ENCODE measurements at places on chromosomes 2 and 18.
A peak's percentile ranks its signal among the peaks of the same experiment; 100 is the strongest.

DNA sequence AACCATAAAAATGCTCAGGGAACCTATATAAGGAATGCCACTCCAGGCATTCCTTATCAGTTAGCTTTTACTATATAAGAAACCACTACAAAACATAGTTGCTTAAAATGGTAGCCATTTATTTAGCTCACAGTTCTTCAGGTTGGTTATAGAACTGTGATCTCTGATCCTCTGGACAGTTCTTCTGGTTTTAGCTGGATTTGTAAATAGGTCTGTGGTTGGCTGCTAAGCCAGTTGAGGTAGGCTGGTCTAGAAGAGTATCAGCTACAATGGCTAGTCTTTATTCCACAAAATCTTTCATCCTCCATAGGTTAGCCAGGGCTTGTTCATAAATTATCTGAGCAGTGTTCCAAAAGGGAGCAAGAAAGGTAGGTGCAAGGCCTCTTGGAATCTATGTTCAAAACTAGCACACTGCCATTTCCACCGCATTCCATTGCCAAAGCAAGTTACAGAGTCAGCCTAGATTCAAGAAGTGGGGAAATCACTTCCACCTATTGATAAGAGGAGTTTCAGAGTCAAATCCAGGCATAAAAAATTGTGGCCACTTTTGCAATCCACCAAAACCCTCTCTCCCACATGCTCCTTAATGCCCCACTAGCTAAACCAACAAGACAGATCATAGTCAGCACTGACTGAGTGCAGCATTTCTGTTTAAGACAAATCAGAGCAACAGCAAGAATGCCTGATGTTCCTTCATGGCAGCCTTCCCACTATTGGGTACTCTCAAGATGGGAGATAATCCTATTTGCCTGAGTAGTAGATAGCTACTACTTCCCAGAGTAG is 146.4 kb downstream of the IRS1 start:
- no peak for DNase-seq
- H3K4me3 ChIP-seq = no peak overlapping the region
- H3K4me1 ChIP-seq = peaks cover 15% of the 10 kb centered on the region
- no peak overlapping the region for H3K27ac ChIP-seq
- H3K36me3 ChIP-seq = peaks cover 15% of the 10 kb centered on the region

- DNase-seq = no peak
- H3K27ac ChIP-seq = no peak overlapping the region
- no peaks in the 10 kb centered on the region for H3K36me3 ChIP-seq
- no peak overlapping the region for H3K4me3 ChIP-seq
- peaks cover 3% of the 10 kb centered on the region for H3K27me3 ChIP-seq
Measured at GRCh38 chr18:39319141-39319540, 1753.5 kb upstream of the CELF4 start.

DNA sequence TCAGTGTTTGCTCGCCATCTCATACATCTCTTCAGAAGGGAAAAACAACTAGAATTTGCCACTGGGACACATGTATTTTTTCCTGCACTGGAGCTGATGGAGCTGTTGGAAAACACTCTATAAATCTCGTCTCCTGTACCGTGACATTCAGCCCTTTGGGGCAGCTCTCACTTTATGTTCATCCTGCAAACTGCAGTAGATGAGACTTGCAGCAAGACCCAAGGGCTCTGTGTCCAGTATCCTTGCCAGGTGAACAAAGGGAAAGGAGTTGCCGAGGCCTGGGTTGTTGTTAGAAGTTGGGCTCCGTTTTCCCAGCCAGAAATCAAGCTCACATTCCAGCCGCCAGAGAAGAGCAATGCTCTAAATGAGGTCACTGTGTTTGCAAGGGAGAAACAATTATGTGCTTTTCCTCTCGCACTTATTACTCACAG is 285.1 kb downstream of the SLC4A3 start:
- H3K27me3 ChIP-seq = peaks cover 6% of the 10 kb centered on the region
- DNase-seq = peak; percentile 15
- peak overlapping the region; percentile 26 for H3K4me3 ChIP-seq
- H3K36me3 ChIP-seq = no peaks in the 10 kb centered on the region

GRCh38 chr2:43379494-43379893 is 153.1 kb upstream of the ZFP36L2 start:
- no peak for DNase-seq
- no peak overlapping the region for H3K4me3 ChIP-seq
- H3K27ac ChIP-seq = no peak overlapping the region
- H3K36me3 ChIP-seq = peaks cover 16% of the 10 kb centered on the region

GRCh38 chr18:46772357-46772756 is 15.5 kb upstream of the ST8SIA5 start:
- DNase-seq = no peak
- H3K27ac ChIP-seq = no peak overlapping the region
- peaks cover 2% of the 10 kb centered on the region for H3K27me3 ChIP-seq

DNA sequence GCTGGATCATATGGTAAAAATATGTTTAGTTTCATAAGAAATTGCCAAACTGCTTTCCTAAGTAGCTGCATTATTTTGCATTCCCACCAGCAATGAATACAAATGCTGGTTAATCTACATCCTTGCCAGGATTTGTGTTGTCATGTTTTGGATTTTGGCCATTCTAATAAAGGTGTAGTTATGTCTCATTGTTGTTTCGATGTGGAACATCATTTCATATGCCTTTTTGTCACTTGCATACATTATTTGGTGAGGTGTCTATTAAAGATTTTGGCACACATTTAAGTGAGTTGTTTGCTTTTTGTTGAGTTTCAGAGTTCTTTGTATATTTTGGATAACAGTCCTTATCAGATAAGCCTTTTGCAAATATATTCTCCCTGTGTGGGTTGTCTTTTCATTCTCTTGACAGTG is 299.2 kb upstream of the TFPI start:
- no peak overlapping the region for H3K4me3 ChIP-seq
- H3K36me3 ChIP-seq = no peaks in the 10 kb centered on the region
- no peak for DNase-seq
- H3K27ac ChIP-seq = no peak overlapping the region

DNA sequence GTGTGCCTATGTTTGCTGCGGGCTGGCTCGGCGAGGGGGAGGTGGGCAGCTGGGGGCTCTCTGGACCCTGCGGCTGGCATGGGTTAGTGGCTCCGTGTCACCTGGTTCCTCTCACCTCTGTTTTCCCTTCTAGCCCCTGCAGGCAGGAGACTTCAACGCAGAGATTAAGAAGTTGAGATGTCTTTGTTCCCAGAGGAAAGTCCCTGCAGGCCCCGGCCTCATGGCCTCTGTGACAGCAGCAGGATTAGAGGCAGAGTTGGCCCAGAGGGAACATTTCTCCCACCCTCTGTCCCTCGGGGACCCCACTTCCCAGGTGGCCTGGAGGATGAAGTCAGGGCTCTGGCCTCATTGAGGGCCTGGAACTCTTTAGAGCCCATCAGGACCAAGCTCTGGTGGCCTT is 56.5 kb downstream of the HPCAL1 start:
- H3K4me3 ChIP-seq = no peak overlapping the region
- DNase-seq = no peak
- peaks cover 7% of the 10 kb centered on the region for H3K27me3 ChIP-seq
- peaks cover 33% of the 10 kb centered on the region for H3K4me1 ChIP-seq
- H3K27ac ChIP-seq = no peak overlapping the region
- H3K36me3 ChIP-seq = no peaks in the 10 kb centered on the region

DNA sequence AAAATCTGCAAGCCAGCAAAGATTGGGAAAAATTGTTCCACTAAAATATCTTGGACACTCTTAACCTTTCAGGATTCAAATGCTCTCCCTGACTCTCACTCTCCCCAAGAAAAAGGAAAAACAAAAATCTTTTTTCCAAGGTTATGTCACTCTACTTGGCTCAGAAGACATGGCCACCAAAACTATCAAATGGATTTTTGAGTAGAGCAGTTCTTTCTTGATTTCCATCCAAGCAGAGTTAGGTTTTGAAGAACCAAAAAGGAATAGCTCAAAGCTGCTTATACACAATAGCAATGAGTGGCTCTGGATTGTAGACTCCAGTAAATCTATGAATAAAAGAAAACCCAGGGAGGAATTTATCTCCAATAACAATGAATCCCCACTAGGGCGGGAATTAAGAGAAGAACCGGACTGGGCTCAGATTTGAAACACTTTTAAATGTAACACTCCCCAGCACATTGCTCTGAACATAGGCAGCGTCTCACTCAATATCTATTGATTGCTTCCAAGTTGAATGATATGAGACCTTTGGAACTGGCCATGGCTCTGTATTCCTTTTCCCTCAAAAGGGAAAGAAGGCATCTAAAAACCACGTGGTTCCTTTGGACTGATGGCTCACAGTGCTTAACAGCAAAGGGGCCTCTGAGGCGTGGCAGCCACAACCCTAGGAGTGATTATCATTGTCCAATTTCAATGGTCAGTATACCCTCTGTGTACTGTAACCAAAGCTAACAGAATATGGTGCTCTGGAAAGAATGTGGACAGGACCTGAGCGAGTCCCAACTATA is 68.3 kb downstream of the SPRED2 start:
- H3K4me1 ChIP-seq = peaks cover 74% of the 10 kb centered on the region
- no peaks in the 10 kb centered on the region for H3K27me3 ChIP-seq
- no peak for DNase-seq
- no peak overlapping the region for H3K4me3 ChIP-seq
- H3K27ac ChIP-seq = peak overlapping the region; percentile 12

GRCh38 chr2:24855022-24855622 is 61.9 kb downstream of the CENPO start:
- H3K36me3 ChIP-seq = peaks cover 31% of the 10 kb centered on the region
- peak overlapping the region; percentile 97 for H3K27ac ChIP-seq
- peaks cover 30% of the 10 kb centered on the region for H3K4me1 ChIP-seq
- DNase-seq = no peak
- no peak overlapping the region for H3K4me3 ChIP-seq

GRCh38 chr2:196229013-196229412 is 57.6 kb upstream of the STK17B start:
- no peak overlapping the region for H3K4me3 ChIP-seq
- H3K27ac ChIP-seq = peak overlapping the region; percentile 64
- DNase-seq = no peak

DNA sequence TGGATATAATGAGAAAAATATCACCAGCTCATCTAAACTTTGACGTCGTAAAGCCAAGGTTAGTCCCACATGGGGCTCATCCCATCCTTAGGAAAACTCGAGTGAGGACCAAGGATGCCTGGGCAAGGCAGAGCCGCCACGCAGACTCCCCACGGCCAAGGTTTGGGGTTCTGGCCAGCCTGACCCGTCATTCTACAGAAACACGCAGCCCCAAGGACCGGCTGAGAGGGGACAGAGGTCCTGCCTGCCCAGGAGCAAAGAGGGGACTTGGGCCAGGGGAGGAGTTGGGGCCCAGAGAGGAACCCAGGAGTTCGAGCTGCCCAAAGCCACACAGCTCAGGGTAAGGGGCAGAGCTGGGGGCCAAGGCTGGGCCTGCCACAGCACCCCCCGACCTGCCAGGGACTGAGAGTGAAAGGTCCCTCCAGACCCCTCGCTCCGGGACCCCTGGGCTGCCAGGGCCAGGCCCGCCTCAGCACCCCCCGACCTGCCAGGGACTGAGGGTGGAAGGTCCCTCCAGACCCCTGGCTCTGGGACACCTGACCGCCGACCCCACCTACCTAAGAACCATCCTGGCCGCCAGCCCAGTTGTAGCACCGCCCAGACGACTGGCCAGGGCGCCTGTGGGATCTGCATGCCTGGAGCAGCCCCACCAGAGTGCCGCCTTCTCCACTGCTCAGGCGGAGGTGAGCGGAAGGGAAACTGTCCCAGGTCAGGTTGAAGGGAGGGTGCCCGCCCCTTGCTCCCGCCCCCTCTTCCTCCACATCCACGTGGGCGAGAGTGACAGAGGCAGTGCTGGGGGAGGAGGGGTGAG is at the start of gene PDCD1:
Gene PDCD1 (minus strand): TSS at position 689 of the 811 bp plus-strand sequence. CDS start 56 bp downstream, at position 633.
- no peak within 1 kb of the TSS for H3K4me3 ChIP-seq
- peak; percentile 28 for DNase-seq
- peaks cover 35% of the 10 kb centered on the region for H3K4me1 ChIP-seq
- H3K27ac ChIP-seq = no peak within 1 kb of the TSS
- H3K36me3 ChIP-seq = no peaks in the 10 kb centered on the region

GRCh38 chr2:27647289-27647688 is 16.1 kb downstream of the SUPT7L start:
- DNase-seq = no peak
- H3K27me3 ChIP-seq = no peaks in the 10 kb centered on the region
- no peak overlapping the region for H3K27ac ChIP-seq
- no peak overlapping the region for H3K4me3 ChIP-seq
- H3K36me3 ChIP-seq = peaks cover 37% of the 10 kb centered on the region

GRCh38 chr2:205177546-205177945 is 504.8 kb upstream of the NRP2 start:
- peaks cover 10% of the 10 kb centered on the region for H3K4me1 ChIP-seq
- no peak overlapping the region for H3K4me3 ChIP-seq

DNA sequence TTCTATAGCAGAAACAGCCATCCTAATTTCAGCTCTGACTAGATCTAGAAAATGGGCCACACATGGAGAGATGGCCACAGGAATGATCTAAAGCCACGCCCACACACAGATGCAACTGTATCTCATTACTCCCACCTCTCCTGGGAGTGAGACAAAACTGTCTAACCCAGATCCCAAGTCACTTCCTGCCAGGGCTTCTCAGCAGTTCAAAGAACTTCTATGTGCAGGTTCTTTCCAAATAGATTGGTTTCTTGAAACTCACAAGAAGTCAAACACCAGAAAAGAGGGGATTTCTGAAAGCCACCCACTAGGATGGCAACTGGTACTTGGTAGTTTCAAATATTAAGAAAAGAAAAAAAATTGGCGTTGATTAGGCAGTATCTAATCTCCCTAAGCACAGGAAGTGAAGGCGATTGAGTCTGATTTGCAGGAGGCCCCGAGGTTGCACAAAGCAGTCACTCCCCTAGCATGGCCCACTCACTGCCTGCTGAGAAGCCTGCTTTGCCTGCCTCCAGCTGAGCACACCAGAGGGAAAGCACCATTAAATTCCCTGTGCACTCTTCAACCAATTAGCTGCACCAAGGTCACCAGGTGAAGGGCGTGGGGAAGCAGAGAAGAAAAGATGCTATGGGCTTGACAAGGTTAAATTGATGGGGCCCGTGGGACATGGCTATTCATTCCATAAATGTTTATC is 51.1 kb downstream of the PAPOLG start:
- DNase-seq = peak; percentile 45
- H3K27ac ChIP-seq = peak overlapping the region; percentile 37
- peaks cover 4% of the 10 kb centered on the region for H3K36me3 ChIP-seq
- H3K4me3 ChIP-seq = no peak overlapping the region
- no peaks in the 10 kb centered on the region for H3K27me3 ChIP-seq

DNA sequence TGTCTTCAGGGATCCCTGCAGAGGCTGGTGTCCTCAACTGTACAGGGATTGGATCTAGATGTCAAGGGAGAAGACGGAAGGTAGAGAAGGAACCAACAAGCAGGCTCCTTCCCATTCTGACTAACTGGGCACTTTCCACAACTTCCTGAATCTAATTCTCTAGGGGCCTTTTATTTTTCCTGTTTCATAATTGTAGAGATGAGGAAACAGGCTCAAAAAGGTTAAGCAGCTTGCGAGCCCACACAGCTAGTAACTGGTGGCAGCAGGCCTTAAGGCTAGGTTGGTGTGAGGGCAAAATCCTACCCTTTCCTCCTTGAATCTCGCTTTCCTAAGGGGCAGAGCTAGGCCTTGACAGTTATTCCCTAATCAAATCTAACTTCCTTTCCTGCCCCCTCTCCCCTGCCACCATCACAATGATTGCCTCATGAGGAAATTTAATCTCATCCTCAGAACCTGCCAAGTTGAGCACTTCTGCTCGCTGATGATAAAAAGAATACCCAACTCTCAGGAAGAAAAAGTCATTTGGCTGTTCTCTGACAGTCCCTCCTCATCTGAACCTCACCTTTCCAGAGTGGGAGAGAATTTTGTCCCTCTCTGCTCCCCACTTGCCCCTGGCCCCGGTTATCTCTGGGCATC is 35.7 kb upstream of the POLE4 start:
- H3K27me3 ChIP-seq = peaks cover 37% of the 10 kb centered on the region
- no peak overlapping the region for H3K27ac ChIP-seq
- H3K36me3 ChIP-seq = no peaks in the 10 kb centered on the region
- no peak for DNase-seq
- no peak overlapping the region for H3K4me3 ChIP-seq
- H3K4me1 ChIP-seq = peaks cover 5% of the 10 kb centered on the region
